ENCODE measurements at places on chromosomes 6 and 20.

DNA sequence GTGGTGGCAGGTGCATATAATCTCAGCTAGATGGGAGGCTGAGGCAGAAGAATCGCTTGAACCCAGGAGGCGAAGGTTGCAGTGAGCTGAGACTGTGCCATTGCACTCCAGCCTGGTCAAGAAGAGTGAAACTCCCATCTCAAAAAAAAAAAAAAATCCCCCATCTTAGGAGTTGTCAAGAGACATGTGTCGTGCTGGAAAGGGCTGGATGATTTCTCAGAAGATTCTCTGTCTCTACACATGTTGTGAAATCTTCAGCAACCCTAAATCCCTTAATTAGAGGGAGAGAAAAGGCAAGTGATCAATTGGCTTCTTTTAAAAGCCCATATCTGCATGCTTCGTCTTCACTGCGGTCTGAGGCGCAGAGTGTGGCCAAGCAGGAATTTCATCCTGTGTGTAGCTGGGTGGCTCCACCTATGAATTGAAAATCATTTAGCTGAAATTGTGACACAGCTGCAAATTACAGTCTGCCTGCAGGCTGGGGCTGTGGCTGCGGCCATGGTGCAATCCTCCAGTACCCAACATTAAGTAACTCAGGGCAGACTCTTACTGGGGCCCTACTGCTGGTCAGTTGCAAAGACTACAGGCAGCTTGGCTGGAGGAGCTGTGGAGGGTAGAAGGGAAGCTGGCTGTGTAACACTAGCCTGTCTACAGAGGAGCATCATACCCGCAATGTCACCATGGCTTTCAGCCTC, 3.2 kb upstream of the TGM3 start:
- no peak for DNase-seq

DNA sequence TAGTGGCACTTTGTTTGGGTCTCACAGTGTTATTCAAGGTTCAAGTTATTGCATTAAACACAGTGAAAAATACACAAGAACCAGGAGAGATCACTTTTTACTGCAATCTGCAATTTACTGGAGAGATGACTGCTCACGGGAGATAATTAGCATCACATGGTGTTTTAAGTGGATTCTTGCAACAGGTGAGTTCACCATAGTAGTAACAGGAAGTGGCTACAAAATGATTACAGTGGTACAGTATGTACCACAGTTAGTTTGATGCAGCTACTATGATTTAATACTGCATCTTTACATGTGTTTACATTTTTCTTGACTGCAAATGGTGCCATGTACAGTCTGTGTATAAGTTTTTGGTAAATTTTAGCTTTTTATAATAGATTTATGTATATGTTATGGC, 96.5 kb upstream of the SCP2D1 start:
- DNase-seq = no peak

DNA sequence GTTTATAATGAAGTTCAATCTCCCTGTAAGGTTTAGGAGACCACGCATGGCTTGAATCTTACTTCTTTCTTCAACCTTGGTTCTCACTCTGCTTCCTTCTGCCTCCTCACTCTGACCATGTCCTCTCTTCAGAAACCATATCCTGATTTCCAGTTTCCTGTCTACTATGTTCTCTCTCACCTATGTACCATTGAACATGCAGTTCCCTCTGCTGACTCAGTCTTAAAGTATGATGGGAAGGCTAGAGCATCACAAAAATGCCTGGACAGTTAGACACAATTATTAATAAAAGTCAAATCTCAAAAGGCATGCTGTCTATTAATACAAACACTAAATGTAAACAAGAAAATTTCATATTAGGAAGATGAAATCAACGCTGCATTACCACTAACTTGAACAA, 151.6 kb downstream of the PRKN start:
- DNase-seq = no peak

- no peak for DNase-seq
Measured at GRCh38 chr6:125611573-125612344, 137.7 kb upstream of the HEY2 start.

DNA sequence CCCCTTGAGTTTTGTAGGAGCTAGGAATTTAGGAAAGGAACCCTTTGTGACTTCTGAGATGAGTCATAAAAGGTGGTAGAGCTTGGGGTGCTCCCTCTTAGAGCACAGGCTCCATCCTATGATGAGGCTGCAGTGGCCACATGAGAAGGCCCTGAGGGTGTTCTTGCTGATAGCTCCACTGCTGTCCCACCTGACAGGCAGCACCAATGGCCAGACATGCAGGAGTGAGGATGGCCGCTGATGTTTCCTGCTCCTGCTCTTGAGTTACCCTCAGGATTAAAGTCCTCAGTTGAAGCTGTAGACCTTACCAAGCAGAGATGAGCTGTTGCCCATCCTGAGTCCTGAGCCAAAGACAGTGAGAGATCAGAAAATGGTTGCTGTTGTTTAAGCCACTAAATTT, 512.1 kb downstream of the CDH26 start:
- no peak for DNase-seq

- DNase-seq = no peak
Measured at GRCh38 chr6:151376440-151376839, 14.9 kb downstream of the ZBTB2 start.

DNA sequence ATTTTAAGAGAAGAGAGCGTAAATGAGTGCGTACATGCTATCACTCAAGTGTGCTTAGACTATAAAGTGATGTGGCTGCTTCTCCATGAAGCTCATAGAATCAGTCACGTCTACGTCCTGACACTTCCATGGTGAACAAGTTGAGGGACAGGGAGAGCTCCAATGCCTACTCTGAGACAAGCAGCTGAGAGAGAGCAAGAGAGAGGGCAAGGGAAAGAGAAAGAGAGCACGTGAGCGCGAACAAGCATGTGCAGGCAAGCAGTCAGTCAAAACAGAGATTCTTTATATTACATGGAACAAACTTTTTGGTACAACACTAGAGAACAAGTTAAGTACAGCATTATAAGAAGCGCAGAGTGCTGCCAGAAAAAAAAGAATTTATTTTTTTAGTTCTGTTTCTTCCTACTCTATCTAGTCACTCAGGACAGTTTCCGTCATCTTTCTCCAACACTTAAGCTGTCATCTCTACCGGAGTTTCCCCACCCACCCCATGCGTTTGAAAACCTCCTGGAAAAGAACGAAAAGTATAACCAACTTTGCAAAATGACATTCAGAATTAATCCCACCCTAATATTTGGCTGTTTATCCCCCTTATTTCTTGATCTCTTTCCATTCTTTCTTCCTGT, 61.8 kb downstream of the EPB41L2 start:
- DNase-seq = no peak

DNA sequence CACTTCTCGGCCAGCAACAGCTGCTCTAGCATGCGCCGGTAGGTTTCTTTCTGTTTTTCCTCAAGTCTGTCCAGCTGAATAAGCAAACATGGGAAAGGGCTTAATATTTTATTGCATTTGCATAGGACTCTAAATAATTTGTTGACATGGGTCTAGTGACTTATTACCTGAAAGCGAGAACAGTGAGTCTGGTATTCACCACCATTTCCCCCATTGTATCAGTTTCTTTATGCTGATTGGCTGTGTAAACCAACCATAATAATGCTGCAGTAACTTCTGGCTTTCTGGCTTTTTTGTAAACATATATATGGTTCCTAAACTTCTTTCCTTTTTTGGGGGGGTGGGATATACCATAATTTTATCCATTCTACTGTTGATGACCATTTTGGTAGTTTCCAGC, 69.1 kb upstream of the TMEM30A start:
- no peak for DNase-seq

- DNase-seq = no peak
Measured at GRCh38 chr20:43904827-43905177, 9.8 kb upstream of the TOX2 start.

- no peak for DNase-seq
Measured at GRCh38 chr20:1944345-1945091, 49.3 kb downstream of the SIRPA start.

- no peak for DNase-seq
Measured at GRCh38 chr6:19562468-19562867, 274.7 kb upstream of the ID4 start.

GRCh38 chr6:33981861-33982260, 164.0 kb downstream of the GRM4 start:
- DNase-seq = no peak

GRCh38 chr6:163175301-163175700, 239.2 kb upstream of the QKI start:
- no peak for DNase-seq

DNA sequence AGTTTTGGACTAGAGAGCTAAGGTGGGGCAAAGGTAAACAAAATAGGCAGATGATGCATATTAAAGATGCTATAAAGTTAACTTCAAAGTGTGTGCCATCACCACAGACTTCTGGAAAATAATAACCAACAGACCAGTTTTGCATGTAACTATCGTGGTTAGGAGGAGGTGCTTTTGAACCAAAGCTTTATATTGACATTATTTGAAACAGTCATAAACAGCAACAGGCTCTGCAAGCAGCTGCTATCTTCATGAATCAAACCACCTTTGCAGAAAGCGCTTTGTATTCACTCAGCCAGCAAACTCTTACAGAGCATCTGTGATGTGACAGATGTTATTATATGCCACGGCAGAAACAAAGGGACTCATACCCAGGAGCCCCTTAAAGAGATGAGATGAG, 81.9 kb downstream of the CRYBG1 start:
- no peak for DNase-seq

GRCh38 chr6:15995493-15995892, 133.4 kb upstream of the MYLIP start:
- no peak for DNase-seq

- DNase-seq = no peak
Measured at GRCh38 chr20:61593516-61593915, 341.5 kb downstream of the CDH4 start.

GRCh38 chr6:155228546-155229166, 35.2 kb upstream of the CLDN20 start:
- no peak for DNase-seq

- DNase-seq = no peak
Measured at GRCh38 chr20:58718729-58719128, 26.1 kb downstream of the NPEPL1 start.

- no peak for DNase-seq
Measured at GRCh38 chr6:134169871-134170486, 117.6 kb upstream of the SLC2A12 start.

DNA sequence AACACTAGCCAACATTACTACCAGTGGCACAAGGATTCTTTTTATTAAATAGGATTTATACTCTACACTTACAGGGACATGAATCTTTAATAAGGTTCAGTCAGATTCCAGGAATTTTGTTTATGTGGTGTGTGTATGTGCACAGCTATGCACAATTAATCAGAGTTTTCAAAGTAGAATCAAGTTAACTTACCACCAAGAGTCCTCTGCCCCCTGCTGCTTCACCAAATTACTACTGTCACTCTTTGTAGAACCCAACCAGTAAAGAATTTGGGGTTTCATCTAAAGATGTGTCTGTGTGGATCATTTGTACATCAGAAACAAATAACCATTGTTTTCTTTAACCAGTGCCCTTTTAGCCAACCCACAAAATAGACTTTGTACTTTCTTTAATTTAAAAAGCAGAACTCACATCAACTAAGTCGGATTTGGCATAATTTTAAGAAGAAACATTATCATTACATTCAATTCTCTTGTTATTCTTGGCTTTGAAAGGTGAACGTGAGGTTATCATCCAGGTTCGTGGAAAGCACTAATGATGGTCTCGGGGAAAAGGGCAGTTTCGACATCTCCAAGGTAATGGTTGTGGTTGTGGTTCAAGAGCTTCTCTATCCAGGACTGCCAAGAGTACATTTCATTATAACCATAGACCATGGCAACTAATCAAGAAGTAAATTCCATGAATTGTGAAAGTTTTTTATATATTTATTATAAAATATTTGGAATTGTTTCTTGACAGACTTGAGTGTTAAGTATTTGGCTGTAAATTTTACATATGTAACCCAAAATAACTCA, 514.3 kb upstream of the ID4 start:
- no peak for DNase-seq

DNA sequence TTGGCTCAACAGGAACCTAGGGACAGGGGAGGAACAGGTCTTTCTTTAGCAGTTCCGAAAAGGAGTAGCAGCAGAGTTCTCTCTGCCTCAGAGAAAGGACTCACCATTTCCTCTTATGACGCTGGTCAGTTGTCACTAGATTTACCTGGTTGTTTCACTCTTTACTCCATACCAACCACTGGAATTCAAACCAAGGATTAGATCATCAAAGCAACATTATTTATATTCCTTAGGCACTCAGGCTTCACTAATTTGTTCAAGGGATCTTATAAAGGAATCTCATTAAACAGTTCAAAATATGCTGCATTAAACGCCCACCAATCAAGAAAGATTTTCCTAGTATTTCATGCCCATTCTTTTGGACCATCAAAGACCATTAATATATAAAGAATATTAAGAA, 1129.5 kb upstream of the MAP3K7 start:
- no peak for DNase-seq
